Activated naive CD8-positive, alpha-beta T cell treated with anti-CD3 and anti-CD28 coated beads, Interleukin-2, amount 50 U/mL, for 24 hours (primary cell): ENCODE measurements at places on chromosomes 5 and 9.
A peak's percentile ranks its signal among the peaks of the same experiment; 100 is the strongest.

DNA sequence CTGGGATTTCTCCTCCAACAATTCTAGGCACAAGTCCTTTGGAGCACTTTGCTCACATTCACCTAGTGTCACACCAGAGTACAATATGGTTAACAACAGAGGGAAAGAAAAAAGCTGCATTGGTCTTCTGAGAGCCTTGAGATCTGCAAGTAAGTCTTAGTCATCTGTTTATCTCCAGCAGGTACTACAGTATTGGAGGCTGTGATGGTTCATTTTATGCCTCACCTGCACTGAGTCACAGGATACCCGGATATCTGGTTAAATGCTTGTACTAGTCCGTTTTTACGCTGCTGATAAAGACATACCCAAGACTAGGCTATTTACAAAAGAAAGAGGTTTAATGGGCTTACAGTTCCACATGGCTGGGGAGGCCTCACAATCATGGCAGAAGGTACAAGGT, 525.0 kb downstream of the NR2F1-AS1 start:
- no peak for DNase-seq

GRCh38 chr5:59099270-59099994, 516.6 kb downstream of the RAB3C start:
- DNase-seq: peak; percentile 20

DNA sequence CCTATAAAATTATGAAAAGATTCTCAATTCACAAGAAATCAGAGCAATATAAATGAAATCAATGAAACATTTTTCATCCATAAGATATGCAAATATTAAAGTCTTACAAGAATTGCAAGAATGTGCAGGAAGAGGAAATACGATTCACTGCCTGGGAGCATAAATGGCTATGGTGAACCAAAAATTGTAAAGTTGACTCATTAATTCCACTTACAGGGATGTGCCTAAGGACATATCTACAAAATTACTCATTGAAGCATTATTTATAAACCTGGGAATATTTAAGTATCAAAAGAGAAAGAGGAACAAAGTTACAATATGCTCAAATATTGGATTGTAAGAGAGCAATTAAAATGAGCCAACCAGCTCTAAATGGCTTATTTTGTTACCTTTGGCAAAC, 6.9 kb upstream of the NIPSNAP3A start:
- DNase-seq: no peak

DNA sequence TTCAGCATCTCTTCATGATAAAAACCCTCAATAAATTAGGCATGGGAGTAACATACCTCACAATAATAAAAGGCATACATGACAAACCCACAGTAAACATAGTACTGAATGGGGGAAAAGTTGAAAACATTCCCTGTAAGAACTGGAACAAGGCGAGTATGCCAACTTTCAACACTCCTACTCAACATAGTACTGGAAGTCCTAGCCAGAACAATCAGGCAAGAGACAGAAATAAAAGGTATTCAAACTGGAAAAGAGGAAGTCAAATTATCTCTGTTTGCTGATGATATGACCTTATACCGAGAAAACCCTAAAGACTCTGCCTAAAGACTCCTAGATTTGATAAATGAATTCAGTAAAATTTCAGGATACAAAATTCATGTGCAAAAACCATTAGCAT, 167.6 kb downstream of the TMEM38B start:
- DNase-seq: no peak

GRCh38 chr5:133746834-133747233, 134.5 kb upstream of the FSTL4 start:
- peak; percentile 47 for DNase-seq
